Fibroblast of upper back skin (primary cell): ENCODE measurements at places on chromosomes 13 and 19.

GRCh38 chr13:97809576-97809975 is 143.9 kb upstream of the IPO5 start:
- peak; percentile 26 for DNase-seq

GRCh38 chr19:1852581-1853128 is 4.4 kb upstream of the REXO1 start:
- no peak for DNase-seq

GRCh38 chr13:47588676-47589075 is 412.4 kb downstream of the SUCLA2 start:
- DNase-seq = no peak

- no peak for DNase-seq
These were observed 4.5 kb downstream of the MZF1 start for GRCh38 chr19:58568453-58569130.

DNA sequence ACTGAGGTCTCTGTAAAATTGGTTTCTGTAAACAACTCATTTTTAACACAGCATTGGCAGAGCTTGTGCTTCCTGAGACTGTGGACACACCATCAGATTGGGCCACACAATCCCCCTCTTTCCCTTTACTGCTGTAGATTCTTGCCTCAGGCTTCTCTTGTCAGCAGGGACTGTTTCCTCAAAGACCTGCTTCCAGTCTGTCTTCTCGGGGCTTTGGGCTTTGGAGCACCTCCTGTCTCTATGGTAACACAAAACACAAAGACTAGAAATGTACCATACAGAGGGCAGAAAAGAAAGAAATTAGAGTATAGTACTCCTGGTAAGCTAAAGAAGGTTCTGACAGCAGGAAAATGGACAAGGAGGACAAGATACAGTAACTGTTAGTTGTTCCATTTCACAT is 484.5 kb downstream of the DIAPH3 start:
- no peak for DNase-seq

GRCh38 chr13:95418946-95419345 is 117.7 kb upstream of the ABCC4 start:
- DNase-seq = no peak

- no peak for DNase-seq
These were observed 4.1 kb downstream of the FPR2 start for GRCh38 chr19:51765086-51765485.

- DNase-seq = no peak
These were observed 25.6 kb downstream of the EDNRB start for GRCh38 chr13:77893066-77893465.

DNA sequence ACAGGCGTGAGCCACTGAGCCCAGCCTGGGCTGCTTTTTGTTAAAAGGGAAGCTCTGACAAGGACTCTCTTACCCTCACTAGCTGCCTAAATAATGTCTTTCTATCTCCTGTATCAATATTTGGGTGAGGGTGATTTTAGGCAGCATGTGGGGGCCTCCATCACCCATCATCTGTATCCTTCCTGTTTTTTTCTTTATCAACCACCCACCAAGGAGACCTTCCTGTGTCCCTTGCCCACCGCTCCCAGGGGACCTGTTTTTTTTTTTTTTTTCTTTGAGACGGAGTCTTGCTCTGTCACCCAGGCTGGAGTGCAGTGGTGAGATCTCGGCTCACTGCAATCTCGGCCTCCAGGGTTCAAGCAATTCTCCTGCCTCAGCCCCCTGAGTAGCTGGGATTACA is 5.4 kb upstream of the NDUFB7 start:
- no peak for DNase-seq

- DNase-seq = peak; percentile 75
These were observed 10.3 kb upstream of the BBC3 start for GRCh38 chr19:47240996-47241918.
